Keratinocyte (primary cell): ENCODE measurements at places on chromosomes 11 and 22. TPM values are rescaled to one million over a fixed set of nuclear protein-coding genes. Genes with fewer than 3 reads are reported as not detected.
A peak's percentile ranks its signal among the peaks of the same experiment; 100 is the strongest.

- no peak overlapping the region for H3K27ac ChIP-seq
- no peak for DNase-seq
- H3K36me3 ChIP-seq, result no peaks in the 10 kb centered on the region
- H3K4me3 ChIP-seq, result no peak overlapping the region
- no peaks in the 10 kb centered on the region for H3K4me1 ChIP-seq
- no peaks in the 10 kb centered on the region for H3K27me3 ChIP-seq
Measured at GRCh38 chr11:24747275-24748251, 250.7 kb downstream of the LUZP2 start.

GRCh38 chr11:107679255-107680024 is 32.4 kb downstream of the SLN start:
- H3K4me1 ChIP-seq, result peaks cover 9% of the 10 kb centered on the region
- H3K36me3 ChIP-seq, result no peaks in the 10 kb centered on the region
- no peaks in the 10 kb centered on the region for H3K27me3 ChIP-seq
- DNase-seq, result no peak

Gene LBHD1
- polyA plus RNA-seq, result 3.8 to 5.3 TPM (median 4.9 TPM) in 3 replicates

GRCh38 chr22:46674367-46674781 is 54.2 kb downstream of the GRAMD4 start:
- no peak for DNase-seq
- H3K4me3 ChIP-seq, result no peak overlapping the region
- H3K36me3 ChIP-seq, result peaks cover 3% of the 10 kb centered on the region
- H3K27me3 ChIP-seq, result no peaks in the 10 kb centered on the region

GRCh38 chr11:92380882-92381281 is 156.3 kb downstream of the FAT3 start:
- no peaks in the 10 kb centered on the region for H3K27me3 ChIP-seq
- no peaks in the 10 kb centered on the region for H3K36me3 ChIP-seq
- H3K27ac ChIP-seq, result no peak overlapping the region
- no peak overlapping the region for H3K4me3 ChIP-seq
- peaks cover 5% of the 10 kb centered on the region for H3K4me1 ChIP-seq
- DNase-seq, result no peak

Gene APLNR
- 0.03 TPM in 1 of 3 replicates, not detected in the others for polyA plus RNA-seq

DNA sequence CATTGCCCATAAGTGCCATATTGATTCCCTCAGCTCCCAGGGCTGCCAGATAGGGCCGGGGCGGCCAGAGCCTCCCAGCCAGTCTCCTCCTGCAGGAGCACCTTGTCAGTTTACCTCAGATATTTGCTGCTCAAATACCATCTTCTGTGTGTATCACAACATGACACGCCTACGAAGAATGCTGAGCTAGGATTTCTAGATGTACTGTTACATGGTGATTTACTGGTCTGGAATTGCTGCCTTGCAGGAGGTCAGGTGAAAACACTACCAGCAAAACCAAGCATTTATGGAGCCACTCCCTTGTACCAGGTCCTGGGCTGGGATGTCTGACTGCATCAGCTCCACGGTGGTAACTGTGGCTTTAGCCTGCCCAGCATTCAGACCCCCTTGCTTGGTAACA is 11.8 kb downstream of the MICAL3 start:
- H3K27me3 ChIP-seq, result no peaks in the 10 kb centered on the region
- peaks cover 24% of the 10 kb centered on the region for H3K4me1 ChIP-seq
- peak; percentile 75 for DNase-seq

GRCh38 chr11:11635443-11635842 is 13.6 kb upstream of the GALNT18 start:
- no peaks in the 10 kb centered on the region for H3K4me1 ChIP-seq
- peaks cover 12% of the 10 kb centered on the region for H3K27me3 ChIP-seq
- H3K36me3 ChIP-seq, result no peaks in the 10 kb centered on the region
- DNase-seq, result no peak
- H3K4me3 ChIP-seq, result no peak overlapping the region

DNA sequence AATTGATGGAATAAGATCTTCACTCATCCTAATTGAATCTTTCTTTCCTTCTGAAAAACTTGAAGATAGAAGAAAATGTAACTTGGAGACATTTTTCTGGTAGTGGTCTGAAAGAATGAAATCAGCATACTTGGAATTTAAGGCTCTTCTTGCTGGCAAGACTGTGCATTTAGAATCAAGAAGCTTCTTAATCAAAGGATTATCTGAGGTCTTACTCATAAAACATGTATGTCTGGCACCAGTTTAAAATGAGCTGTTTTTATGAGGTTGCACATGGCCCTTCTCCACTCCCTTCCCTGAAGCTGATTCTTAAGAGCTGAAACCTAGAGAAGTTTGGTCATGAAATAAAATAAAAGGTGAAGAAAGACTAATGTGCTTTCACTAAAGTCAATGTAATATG is 77.3 kb downstream of the ARHGEF12 start:
- no peak for DNase-seq
- H3K4me3 ChIP-seq, result no peak overlapping the region

Gene RFPL2
- not detected in 3 replicates for polyA plus RNA-seq

- H3K27me3 ChIP-seq, result no peaks in the 10 kb centered on the region
- DNase-seq, result no peak
Measured at GRCh38 chr22:38104084-38104483, 6.4 kb downstream of the BAIAP2L2 start.

DNA sequence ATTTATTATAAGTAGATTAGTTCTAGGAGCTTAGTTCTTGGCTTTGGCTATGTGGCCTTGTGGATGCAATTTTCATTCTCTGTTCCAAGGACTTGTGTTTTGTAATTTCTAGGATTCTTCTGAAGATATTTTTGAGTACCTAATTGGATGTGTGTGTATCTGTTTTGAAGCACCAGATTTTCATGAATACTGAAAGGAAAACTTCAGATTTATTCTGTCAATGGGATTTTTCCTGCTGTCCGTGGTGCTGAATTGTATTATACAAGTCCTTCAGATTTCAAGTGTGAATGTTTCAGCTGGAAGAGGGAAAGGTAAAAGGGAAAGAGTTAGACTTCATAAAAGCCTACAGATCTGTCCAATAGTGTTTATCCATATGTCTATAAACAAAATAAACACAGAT is 18.2 kb upstream of the SYN3 start:
- H3K36me3 ChIP-seq, result no peaks in the 10 kb centered on the region
- peaks cover 9% of the 10 kb centered on the region for H3K4me1 ChIP-seq
- no peak for DNase-seq
- H3K4me3 ChIP-seq, result no peak overlapping the region
- no peak overlapping the region for H3K27ac ChIP-seq

DNA sequence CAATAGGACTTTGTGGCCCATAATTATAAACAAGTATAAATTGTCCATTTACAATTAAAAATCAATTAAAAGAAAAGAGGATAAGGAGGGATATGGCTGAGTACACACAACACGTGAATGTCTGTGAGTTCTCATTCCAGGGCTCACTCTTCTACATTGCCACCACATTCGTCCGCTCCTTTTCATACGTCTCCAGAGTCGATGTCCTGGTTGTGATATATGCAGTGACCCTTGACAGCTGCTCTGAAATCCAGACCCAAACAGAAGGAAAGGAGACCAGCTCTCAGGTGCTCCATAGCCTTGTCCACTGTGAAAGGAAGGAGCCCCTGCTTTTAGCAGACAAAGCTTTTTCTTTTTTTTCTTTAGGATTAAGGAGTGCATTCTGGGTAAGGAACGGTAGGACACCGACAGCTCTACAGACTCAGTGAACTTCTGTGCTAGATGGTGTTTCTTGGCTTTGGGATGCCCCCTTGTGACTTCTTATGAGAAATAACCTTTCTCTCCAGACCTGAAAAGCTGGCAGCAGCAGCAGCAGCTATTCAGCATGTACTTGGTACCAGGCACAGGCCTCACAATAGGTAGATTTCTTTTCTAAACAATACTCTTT is 19.7 kb upstream of the DNAJB13 start:
- no peaks in the 10 kb centered on the region for H3K27me3 ChIP-seq
- peaks cover 7% of the 10 kb centered on the region for H3K36me3 ChIP-seq
- no peak overlapping the region for H3K4me3 ChIP-seq

Gene OR2AG2
- 0.04 to 0.11 TPM (median 0.08 TPM) in 3 replicates for polyA plus RNA-seq

Gene RAG2
- polyA plus RNA-seq, result not detected in 3 replicates

DNA sequence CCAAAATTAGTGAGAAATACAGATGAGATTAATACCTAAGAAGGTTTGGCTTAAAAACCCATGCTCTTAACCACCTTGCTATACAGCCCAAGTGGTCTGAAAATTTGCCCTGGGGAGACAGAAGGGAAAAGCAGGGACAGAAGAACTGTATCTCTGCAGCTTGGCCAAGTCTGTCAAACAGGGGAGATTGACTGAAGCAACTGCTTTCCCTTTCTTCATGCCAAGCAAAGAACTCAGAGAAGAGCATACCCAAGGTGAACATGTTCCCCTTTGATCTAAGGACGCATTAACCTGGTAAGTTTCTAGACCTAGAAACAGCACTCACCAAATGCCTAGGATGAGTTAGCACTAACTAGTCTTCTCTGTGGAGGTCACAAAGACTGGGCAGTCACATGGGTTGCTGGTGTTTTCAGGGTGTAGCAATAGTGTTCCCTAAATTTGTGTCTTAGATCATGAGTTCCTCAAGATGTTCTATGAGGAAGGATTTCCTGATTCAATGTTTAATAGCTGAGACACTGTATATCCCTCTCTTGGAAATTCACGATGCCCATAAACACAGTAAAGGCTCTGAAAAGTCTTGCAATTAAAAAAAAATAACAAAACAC is 75.6 kb upstream of the GRAMD1B start:
- peaks cover 32% of the 10 kb centered on the region for H3K27me3 ChIP-seq
- H3K36me3 ChIP-seq, result no peaks in the 10 kb centered on the region
- no peak overlapping the region for H3K27ac ChIP-seq
- DNase-seq, result no peak

Gene MAPK8IP1
- polyA plus RNA-seq, result 0.51 to 0.95 TPM (median 0.83 TPM) in 3 replicates

DNA sequence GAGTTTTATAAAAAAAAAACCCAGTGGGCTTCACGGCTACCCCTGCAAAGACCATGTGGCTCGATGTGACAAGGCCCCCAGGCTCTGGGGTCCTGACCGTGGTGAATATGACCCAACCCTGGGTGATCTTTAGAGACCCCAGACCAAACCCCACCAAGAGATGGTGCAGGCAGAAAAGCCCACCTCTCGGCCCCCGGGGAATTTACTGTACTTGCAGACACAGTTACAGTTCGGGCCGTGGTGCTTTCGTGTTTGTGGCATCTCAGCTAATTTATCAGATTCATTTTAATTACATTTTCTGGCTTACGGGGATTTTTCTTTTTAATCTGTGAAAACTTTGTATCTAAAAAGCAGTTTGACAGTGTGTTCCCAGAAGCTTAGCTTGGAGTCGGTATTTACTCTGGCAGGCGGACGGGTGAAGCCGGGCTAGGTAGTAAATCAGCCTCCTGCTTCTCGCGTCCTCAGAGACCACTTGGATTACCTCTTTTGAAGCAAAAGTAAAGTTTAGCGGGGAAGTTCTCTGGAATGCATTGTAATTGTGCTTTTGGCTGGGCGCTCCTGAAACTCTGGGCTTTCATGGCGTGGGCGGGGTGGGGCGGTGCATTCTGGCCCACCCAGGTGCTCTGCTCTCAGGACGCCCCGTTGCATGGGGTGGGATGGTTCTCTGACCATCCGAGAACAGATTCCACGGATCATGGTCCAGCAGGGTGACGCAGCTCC is 25.3 kb downstream of the ANO1 start:
- no peak for DNase-seq
- H3K27ac ChIP-seq, result no peak overlapping the region

Gene GRM5
- polyA plus RNA-seq, result not detected in 3 replicates

DNA sequence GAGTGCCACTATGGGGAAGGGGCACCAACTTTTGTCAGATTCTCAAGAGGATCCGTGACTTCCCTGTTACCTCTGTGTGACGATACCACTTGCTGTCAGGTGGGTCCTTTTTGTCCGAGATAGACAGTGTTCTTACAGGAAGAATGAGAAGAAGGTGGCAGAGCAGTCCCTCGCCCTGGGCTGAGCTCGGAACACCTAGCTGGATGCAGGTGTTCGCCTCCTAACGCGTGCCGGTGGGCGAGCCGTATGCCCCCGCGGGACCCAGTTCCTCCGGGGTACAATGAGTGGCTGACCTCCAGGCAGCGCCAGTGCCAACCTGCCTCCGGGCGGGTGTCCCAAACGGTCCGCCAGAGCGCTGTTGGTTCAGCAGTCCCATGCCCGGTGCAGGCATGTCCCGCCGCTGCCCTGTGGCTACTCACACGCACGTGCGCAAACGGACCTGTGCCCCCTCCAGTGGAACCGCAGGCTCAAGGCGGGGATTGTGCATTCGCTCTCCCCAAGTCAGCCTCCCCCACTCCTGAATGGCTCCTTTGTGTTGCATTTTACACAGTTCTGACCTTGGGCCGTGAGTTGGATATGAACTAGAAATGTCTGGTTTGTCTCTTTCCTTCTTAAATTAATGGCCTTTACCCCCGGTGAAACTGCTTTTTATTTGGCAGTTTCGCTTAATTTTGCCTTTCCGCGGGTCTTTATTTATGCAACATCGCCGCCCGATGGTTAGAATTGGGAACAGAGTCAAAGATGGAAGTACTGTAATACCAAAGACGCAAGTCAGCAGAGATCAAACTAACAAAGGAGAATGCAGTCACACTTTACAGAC is 1.1 kb upstream of the ABTB2 start:
- H3K36me3 ChIP-seq, result no peaks in the 10 kb centered on the region
- no peak for DNase-seq
- H3K27me3 ChIP-seq, result no peaks in the 10 kb centered on the region
- peaks cover 22% of the 10 kb centered on the region for H3K4me1 ChIP-seq

DNA sequence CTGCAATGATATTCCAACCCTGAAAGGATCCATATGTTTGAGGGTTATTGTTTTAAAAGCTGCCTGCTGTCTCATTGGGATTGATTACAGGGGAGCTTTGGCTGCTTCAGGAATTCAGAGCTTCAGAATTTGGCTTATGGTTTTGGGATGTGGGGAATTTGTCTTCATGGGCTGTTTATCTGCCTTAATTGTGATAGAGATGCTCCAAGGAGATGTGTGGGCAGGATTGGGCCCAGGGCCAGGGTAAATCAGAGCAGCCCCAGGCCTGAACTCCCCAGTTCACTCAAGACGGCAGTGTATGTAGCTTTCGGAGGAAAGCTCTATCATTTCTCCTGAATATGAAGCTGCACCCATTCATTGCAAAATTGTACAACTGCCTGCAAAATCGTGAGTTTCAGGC is 88.5 kb downstream of the ALX4 start:
- no peak overlapping the region for H3K27ac ChIP-seq
- H3K27me3 ChIP-seq, result no peaks in the 10 kb centered on the region

- H3K27me3 ChIP-seq, result no peaks in the 10 kb centered on the region
- H3K4me3 ChIP-seq, result peak within 1 kb of the TSS; percentile 74
- peaks cover 12% of the 10 kb centered on the region for H3K36me3 ChIP-seq
- peaks cover 42% of the 10 kb centered on the region for H3K4me1 ChIP-seq
Measured at GRCh38 chr22:29306175-29306834, at the start of gene GAS2L1. TSS of gene GAS2L1 (plus strand) at chr22:29306650. CDS start at chr22:29308106, 1,456 bp downstream.
